ENCODE measurements at places on chromosomes 7 and 10.

- no peak for DNase-seq
Measured at GRCh38 chr7:47956220-47956619, 8.0 kb upstream of the PKD1L1 start.

DNA sequence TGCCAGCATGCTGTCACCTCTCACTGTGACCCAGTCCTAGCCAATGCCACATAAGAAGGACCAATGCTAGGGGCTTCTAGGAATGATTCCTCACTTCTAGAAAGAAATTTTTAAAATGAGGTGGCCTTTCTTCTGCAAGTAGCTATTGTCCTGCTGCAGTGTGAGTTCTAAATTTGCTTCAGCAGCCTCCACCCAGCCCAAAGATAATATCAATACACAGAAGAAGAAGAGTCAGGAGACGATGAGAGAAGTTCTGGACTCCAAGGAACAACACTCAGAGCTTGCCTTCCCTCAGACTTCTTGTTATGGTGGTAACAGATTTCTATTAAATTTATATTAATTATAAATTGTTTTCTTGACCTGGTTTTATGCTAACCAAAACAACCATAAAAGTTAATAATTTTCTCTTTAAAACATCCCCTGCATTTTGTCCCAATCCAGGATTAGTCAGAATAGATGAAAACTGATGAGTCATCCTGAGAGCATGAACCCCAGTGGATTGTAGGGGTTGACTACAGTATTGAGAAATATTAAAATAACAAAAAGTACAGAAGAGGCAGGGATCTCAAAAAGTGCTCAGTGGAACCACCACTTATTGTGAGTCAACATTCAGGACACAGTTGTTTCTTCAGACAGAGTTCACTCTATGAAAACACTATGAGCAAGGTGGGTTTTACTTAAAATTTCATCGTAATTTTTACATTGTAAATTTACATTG is 29.6 kb upstream of the AKR1C2 start:
- DNase-seq = peak; percentile 90

DNA sequence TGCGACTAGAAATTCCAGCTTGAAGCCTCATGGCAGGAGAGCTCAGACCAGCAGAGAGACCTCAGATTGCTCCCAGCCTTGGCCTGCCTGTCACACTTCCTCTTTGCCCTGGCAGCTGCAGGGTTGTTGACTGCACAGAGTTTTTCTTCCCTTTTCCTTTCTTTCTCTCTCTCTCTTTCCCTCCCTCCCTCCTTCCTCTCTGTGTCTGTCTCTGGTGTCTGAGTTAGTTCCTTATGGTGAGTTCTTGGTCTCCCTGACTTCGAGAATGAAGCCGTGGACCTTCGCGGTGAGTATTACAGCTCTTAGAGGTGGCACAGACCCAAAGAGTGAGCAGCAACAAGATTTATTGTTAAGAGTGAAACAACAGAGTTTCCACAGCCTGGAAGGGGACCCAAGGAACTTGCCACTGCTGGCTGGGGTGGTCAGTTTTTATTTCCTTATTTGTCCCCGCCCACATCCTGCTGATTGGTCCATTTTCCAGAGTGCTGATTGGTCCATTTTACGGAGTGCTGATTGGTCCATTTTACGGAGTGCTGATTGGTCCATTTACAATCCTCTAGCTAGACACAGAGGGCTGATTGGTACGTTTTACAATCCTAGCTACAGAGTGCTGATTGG is 266.3 kb downstream of the RPS24 start:
- no peak for DNase-seq

DNA sequence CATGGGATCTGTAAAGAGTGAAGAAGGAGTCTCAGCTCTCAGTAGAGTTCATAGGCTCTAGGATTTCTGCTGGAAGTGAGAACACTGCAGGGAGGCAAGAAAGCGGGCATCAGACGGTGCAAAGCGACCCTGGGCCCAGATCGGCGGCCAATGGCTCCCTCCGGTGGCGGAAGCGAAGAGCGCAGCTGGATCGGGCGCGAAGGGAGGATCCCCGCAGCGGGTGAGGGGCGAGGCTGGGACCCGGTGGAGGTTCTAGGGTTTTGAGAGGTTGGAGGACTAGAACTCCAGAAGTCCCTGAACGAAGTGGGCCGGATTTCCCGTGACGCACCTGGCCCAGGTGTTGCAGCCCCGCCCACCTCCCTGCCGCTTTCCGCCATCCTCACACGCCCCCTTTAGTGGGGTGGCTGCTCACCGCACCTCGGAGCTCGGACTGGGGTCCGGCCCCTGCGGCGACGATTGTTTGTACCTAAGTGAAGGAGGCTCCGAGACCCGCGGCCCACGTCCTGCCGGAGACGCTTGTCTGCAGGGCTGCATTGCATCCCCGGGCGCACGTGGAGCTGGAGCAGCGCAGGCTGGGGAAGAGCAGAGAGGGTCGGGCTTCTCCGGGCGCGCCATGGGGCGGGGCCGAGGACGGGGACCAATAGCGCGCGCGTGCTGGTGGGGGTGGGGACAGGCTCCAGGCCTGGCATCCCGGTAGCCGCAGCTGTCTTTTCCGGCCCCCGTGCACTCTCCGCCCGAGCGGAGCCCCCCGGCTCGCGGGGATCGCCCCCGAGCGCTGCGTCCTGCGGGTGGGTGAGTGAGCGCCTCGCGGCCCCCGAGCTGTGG is at the start of gene SLC12A9:
SLC12A9 (plus strand) TSS at position 666 of the 825 bp plus-strand sequence. CDS start 1,485 bp downstream, outside the sequence.
- peak; percentile 91 for DNase-seq

- no peak for DNase-seq
Measured at GRCh38 chr10:73079779-73080541, 16.7 kb downstream of the P4HA1 start.

DNA sequence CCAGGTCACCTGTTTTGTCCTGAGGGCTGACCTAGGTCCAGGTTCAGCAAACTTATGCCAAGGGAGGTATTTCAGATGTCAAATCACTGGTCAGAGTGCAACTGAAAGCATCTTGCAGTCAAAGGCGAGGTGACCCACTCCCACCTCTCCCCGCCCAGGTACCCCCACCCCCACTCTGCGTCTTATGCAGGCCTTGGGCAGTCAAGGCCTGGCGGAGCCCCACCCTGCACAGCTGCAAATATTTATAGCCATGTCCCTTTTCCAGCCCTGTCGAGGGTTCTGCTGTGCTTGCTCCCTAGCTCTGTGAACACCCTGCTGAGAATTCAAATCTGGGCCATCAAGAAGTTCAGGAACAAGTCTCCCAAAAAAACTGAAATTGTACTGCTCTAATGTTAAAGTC is 40.6 kb upstream of the BMPR1A start:
- no peak for DNase-seq

- DNase-seq = peak; percentile 30
Measured at GRCh38 chr10:118594392-118595063, 920 bp downstream of the PRLHR start.

GRCh38 chr10:78867555-78867939 is 201.2 kb upstream of the ZMIZ1 start:
- no peak for DNase-seq

DNA sequence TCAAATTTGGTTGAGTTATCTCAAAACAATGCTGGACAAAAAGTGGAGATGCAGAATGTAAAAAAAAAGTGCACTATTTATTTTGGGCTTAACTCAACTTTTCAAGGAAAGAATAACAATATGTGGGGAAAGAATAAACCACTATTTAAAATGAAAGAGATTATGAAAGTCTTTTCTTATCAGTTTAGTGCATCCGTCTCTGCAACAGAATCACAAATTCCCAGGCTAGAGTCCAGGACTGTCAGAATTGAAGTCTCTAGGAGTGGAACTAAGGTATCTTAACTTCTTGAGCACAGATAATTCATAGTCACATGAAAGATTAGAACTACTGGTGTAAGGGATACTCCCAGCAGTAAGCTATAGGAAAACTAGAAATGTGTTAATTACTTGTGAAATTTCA is 1200.3 kb upstream of the LRRN3 start:
- no peak for DNase-seq

- DNase-seq = no peak
Measured at GRCh38 chr7:25861164-25861496, 290.9 kb upstream of the NFE2L3 start.

GRCh38 chr10:60910543-60910942 is 33.4 kb downstream of the RHOBTB1 start:
- no peak for DNase-seq

DNA sequence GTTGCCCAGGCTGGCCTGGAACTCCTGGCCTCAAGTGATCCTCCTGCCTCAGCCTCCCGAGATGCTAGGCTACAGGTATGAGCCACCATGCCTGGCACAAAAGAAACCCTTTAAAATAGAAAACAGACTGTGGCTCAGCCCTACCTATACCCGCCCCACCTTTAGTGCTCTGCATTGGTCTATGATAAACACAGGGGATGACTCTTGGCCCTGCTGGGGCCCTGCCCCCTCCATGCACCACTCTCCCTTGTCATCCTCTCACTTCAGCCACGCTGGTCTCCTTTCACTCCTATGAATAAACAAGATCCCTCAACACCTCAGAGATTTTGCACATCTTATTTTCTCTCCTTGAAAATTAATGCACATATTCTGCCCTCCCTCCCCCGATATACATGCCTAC is 251.4 kb upstream of the KLF14 start:
- no peak for DNase-seq

GRCh38 chr7:96546426-96546825 is 163.2 kb downstream of the SEM1 start:
- DNase-seq = no peak

GRCh38 chr10:61992671-61993668 is 91.5 kb downstream of the ARID5B start:
- peak; percentile 98 for DNase-seq

DNA sequence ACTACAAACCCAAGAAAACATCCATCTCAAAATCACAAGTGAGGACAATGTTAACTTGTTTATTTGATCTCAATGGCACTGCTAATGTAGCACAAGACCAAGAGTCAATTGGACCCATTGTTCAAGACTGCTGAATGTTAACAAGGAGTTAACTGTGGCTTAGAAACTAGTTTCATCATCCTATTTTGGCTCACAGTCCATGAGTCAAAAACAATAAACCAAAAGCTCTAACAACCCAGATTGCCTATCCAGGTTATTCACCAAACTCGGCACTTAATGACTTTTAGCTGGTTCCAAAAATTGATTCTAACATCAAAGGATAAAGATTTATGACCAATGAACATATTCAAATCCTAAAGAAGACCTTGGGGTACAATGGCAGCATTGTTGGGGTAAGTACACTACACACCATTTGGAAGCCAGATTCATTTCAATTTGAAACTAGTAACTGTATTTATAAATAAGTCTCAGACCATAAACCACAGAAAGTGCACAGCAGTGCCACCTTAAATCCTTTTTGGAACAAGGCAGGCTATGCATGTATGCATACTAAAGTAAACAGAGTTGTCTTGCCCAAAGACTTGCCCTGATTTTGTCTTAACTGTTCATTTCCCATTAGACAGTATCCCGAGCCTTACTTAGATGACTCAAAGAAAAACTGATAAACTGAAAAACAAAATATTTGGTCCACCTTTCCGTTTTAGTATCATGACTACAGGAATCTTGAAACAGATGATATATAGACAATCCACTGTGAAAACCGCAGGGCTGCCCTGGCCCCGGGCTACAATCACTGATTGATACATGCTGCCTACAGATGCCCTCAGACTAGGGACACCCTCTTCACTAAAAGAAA is 84.5 kb downstream of the SRPK2 start:
- peak; percentile 68 for DNase-seq

GRCh38 chr7:2872296-2872874 is 28.3 kb upstream of the GNA12 start:
- no peak for DNase-seq

GRCh38 chr7:150524018-150524417 is 9.3 kb downstream of the GIMAP7 start:
- DNase-seq = no peak

- DNase-seq = no peak
Measured at GRCh38 chr10:46267132-46267985, 19.4 kb upstream of the ANTXRL start.

DNA sequence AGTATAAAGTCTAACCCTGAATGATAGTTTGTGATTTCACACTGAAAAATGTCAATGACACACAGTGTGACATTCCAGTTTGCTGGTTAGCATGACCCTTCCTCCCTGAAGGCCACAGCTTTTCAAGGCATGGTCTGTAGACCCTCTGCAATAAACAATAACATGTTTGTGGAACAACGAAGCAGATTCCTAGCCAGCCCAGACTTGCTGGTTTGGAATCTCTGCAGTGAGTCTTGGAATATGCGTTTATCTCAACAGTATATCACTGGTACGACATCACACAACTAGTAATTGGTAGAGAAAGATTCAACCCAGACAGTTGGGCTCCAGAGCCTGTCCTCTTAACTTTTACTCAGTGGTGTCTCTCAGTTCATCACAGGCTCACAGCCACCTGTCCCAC is 23.7 kb upstream of the DUSP5 start:
- DNase-seq = no peak

DNA sequence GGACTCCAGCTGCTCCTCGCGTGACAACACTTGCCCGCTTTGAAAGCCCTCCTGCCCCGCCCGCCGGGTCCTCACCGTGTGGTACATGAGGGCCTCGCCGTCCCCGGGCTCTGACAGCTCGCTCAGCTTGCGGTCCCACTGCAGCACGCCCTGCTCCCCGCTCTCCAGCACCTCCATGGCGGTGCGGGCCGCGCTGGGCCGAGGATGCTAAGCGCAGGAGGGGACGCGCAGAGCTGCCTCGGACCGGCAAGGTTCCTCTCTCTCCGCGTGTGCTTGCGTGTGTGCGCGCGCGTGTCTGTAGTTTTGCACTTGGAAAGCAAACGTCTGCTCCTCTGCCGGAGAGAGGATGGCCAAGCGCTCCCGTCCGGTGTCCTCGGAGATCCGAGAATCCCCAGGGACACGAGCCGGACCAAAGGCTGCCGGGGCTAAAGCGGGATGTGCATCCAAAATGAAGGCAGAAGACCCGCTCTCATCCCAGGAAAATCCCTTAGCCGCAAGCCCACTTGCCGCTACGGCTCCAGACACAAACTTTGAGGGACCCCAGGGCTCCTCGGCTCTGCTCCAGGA is at the start of gene CREB3L2:
CREB3L2 (minus strand) TSS at position 558 of the 567 bp plus-strand sequence; CDS start at position 177, 381 bp downstream.
- peak; percentile 62 for DNase-seq

- peak; percentile 12 for DNase-seq
Measured at GRCh38 chr10:51162002-51162401, 87.7 kb downstream of the PRKG1 start.

DNA sequence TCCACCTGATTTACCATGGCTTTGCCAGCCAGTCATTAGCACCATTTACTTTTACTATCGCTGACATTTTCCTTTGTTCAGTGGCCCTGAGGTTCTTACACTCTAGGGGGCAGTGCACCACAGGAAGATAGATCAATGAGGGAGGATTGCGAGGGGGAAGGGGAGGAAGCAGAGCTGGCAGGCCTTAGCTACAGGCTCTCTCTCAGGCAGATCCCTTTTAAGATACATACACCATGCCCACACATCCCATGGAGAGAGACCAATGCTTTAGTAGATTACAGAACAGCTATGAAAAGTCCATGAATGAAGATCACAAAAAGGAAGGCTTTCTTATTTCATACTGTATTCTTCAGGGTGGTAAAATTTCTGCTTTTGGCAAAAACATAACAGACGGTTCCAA is 47.4 kb downstream of the DENND11 start:
- peak; percentile 75 for DNase-seq

GRCh38 chr7:76513817-76514799 is 3.8 kb downstream of the UPK3B start:
- no peak for DNase-seq

Data from iris pigment epithelial cell (primary cell).